ENCODE measurements at places on chromosomes 7 and 10.

DNA sequence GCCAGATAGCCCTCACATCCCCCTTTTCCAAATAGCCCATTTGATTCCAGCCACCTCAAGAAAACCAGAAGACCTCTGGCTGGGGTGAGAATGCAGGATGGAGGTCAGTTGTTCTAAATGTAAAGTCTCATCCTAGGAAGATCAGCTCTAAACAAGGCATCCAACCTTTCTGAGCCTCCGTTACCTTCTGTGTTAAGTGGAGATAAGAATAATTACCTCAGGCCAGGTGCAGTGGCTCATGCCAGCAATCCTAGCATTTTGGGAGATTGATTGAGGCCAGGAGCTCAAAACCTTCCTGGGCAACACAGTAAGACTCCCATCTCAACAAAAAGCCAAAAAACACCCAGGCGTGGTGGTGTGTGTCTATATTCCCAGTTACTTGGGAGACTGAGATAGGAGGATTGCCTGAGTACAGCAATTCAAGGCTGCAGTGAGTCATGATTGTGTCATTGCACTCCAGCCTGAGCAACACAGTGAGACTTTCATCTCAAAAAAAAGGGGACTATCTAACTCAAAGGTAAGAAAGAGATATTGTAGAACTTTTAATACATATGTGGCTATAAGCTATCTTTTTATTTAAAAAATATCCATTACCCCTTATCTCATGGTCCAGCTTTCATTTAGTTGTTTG, 43.5 kb downstream of the PRTFDC1 start:
- no peak for DNase-seq

- no peak for DNase-seq
Measured at GRCh38 chr7:6186577-6186976, 85.8 kb downstream of the CYTH3 start.

DNA sequence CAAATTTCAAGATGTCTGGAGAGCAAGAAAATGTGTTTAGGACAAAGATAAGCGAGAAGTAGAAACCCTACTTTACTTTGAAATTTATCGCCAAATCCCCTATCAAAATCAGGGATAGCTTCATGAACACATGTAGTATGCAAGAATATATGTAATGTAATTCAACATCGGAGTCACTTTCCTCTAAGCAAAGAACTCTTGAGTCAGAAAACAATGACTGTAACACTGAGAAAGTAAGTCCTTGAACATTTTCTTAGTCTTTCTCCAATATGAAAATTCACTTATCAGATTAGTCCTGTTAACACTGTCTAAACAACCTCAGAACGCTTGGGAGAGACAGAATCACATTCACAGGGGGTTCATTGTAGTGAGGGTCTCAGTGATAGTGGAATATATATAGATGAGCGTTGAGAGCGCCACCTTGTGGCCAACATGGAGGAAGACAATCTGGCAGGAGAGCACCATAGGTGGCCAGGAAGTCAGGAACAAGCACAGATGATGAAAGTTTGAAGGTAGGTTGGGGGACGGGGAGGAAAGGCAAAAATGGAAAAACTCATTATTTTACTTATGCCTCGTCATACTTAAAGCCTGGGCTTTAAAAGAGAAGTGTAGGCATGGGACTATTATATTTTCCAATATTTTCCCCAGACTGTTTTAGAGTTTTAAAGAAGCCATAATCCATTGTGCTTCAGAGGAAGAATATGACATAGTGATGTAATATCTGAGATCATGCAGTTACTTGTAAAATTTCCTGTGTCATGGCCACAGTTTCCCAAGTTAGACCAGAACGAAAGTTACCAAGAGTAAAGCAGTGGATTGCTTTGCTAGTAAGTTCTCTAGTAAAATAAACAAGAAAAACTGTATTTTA, 115.5 kb upstream of the GNAI1 start:
- peak; percentile 58 for DNase-seq

DNA sequence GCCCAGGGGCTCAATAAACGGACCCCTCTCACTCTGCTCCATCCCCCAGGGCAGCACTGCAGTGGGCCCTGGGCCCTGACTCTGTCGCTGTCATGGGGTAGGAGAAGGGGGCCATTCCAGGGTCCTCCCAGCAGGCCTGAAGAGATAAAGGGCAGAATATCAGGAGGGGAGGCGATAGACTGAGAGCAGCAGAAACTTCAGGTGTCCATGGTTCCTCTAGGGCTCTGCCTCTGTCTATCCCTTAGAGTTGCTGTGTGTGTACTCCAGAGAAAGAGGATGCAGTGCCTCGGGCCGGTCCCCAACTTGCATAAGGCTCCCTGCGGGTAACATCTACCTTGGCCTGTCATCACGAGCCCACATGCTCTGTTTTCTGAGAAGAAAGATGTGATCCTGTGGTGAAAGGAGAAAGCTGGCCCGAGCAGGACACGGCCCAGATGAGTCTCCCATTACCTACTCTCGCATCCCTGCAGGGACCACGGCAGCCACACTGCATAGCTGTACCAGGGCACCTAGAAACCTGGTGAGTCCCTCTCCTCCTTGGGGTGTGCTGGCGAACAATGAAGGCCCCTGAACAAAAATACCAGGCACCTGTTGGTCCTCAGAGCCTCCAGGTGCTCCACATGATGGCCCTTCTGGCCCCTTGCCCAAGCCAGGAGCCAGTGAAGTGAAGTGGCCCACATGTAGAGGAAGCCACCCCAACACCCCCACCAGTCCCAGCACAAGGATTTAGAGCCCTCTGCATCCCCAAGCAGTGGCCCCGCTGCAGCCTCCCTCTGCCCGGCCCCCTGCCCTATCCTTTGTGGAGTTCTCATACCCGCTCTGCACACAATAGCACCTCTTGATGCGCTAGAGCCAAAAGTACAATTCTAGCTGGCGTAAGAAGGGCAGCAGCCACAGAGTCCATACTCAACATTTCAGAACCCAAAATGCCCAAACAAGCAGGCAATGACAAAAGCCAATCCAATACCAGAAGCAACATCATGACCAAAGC, 106.8 kb downstream of the ARHGAP22 start:
- no peak for DNase-seq

GRCh38 chr10:117535298-117536071, 7.1 kb upstream of the EMX2 start:
- no peak for DNase-seq

GRCh38 chr10:130921461-130921860, 390.1 kb downstream of the TCERG1L start:
- no peak for DNase-seq

- no peak for DNase-seq
Measured at GRCh38 chr7:75718390-75719031, 20.2 kb downstream of the HIP1 start.

DNA sequence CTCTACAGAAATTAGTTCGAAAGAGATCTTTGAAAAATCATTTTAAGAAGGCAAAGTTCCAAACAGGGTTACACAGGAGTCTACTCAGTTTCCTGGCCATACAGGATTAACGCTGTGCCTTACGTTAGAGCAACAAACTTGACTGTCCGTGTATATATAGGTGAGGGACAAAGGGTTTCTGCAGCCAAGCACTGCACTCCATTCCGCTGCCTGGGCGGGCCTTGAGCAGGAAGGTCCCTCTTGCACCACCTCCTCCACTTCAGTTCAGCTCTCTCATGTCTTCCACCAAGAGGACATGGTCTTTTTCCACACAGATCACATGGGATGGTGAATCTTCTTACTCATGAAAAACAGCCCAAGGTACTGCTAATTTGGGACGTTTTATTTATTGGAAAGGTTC, 43.2 kb downstream of the MCMBP start:
- DNase-seq = no peak

DNA sequence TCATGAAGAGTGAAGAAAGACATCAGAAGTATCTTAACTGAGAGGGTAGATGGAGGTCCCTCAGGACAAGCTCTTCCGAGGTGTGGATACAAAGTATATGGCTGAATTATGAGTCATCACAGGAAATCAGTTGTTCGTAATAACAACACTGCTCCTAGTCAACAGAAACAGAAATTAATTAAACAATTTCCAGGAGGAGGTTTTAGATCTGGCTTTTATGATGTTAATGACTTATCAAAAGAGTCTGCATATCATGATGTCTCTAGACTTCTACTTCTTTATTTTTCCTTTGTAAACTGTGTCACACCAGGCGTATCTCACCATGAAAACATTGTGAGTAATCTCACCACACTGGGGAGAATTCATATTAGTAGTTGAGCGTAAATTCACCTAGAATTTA, 31.2 kb downstream of the OSBPL3 start:
- DNase-seq = no peak

GRCh38 chr10:116918583-116918982, 69.3 kb downstream of the ENO4 start:
- DNase-seq = no peak

DNA sequence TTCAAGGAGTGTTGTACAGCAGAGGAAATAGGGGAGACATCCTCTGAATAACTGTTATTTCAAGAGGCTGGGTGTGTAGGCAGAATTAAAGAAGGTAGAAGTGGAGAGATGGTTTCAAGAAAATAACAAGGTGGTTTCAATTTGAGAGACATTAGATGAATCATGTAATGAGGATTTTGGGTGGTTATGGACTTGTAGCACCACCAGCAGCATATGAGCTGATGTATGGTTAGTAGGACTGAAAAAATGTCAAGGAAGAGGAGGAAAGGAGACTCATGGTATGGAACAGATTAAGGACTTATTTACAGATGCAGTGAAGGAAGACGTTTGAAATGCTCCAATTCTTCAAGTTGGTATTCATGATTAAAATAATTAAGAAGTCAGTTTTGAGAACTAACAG, 166.2 kb downstream of the EXOC4 start:
- DNase-seq = no peak

GRCh38 chr10:14686356-14686755, 88.3 kb downstream of the FAM107B start:
- DNase-seq = no peak

DNA sequence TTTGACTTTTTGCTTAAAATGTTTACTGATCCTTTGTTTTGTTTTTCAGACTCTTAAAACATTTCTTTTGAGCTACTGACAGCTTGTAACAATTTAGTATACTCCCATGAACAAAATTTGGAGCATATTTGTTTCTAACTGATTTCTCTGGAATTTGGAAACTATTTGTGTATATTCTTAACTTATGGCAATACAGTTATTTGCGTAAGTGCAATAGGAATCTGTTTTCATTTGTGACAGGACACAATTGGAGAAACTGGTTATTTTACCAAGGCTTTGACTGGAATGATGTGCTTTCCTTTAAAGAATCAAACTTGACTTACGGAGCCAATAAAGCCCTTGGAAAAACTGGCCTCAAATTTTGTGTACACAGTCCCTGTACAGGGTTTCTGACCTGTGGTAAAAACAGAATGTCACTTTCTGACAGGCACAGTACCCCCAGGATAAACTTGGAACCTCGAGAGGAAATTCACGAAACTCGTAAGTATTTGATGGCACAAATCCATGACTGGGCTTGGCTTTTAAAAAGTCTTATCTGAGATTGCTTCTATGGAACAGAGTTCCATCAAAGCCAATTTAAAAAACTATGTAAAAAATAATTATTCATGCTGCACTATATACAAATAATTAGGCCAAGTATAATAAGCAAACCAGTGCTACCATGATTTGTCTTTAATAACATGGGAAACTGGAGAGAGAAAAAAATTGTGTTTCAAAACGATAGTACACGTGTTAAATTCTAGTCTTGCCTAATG, 70.4 kb downstream of the ST8SIA6 start:
- no peak for DNase-seq

GRCh38 chr10:99534939-99535763, 2.4 kb downstream of the NKX2-3 start:
- no peak for DNase-seq

- DNase-seq = peak; percentile 50
Measured at GRCh38 chr7:99036546-99037111, 107.3 kb downstream of the SMURF1 start.

DNA sequence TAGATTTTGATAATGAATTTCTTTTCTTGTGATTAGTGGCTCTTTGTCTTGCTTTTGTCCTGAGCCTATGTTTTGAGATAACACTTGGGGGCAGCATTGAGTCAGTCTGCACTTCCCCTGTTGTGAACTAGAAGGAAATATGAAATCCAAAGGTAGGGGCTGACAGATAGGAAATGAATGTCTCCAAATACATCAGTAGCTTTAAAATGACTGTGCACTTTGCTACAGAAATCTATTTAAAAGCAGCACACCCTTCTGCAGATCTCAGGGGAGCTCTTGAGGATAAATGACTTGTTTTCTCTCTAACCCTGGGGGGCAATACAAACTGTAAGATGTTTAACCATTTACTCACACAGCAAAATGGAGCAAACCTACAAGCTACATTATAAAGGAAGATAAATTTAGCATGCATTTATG, 176.0 kb upstream of the MYO3A start:
- DNase-seq = peak; percentile 47

DNA sequence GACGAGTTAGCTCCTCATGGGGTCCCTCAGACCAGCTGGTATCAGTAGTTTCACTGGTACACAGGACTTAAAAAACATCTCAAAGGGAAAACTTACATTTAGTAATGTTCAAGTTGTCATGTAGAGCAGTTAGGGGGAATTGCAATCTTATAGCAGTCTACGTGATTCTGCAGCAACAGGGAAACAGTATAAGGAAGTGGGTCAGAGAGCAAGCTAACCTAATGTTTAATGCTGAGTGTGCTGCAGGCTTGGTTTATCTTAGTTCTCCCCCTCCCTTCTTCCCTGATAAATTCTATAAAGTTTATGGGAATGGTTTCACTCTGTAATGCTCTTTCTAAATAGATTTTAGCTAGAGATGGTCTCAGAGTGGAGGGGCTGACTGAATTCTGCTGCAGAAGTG, 11.3 kb downstream of the SPAM1 start:
- DNase-seq = no peak

- no peak for DNase-seq
Measured at GRCh38 chr7:140977741-140978140, 37.0 kb downstream of the MRPS33 start.

- no peak for DNase-seq
Measured at GRCh38 chr7:150955519-150956394, 22.4 kb downstream of the KCNH2 start.
